Lung microvascular endothelial cell (primary cell): ENCODE measurements at places on chromosomes 5 and 9.

DNA sequence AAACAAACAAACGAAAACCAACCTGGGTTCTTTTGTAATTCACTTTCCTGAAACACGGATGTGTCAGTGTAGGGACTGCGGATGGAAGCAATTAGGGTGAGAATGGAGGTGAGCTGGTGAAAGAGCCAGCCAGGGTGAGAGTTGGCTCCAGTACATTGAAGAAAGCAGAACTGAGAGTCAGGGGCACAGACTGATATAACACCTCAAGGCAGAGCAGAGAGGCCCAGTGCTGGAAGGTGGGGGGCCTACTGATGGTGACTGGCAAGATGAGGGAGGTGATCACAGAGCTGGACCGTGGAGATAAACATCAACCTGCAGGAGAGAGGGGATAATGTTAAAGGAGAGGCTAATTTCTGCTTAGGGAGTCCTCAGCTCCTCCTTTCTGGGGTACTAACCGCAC lies 221.1 kb downstream of the MAN2A1 start:
- no peak for DNase-seq

- no peak for DNase-seq
Measured at GRCh38 chr5:20500546-20500945, 512.5 kb upstream of the CDH18 start.

- DNase-seq = no peak
Measured at GRCh38 chr5:146962801-146963355, 84.3 kb upstream of the PPP2R2B start.

- no peak for DNase-seq
Measured at GRCh38 chr5:32791536-32792243, 80.6 kb downstream of the NPR3 start.

GRCh38 chr5:109410389-109411148 lies 795 bp upstream of the PJA2 start:
- DNase-seq = peak; percentile 86

DNA sequence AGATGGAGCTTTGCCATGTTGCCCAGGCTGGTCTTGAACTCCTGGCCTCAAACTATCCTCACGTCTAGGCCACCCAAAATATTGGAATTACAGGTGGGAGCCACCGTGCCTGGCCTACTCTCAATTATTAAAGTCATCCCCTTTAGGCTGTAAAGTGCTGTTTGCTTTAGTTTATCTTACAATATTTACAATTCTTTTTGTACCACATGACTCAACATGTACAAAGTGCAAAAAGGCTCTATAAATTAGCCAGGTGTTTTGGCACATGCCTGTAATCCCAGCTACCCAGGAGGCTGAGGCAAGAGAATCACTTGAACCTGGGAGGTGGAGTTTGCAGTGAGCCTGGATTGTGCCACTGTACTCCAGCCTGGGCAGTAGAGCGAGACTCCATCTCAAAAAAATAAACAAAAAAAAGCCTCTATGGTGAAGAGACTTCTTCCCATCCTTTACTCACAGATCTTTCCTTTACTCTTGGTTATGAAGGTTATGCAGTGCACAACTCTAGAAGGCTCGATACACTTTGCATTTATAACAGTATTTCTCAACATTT lies 28.5 kb upstream of the MLLT3 start:
- DNase-seq = no peak

- peak; percentile 48 for DNase-seq
Measured at GRCh38 chr9:113564498-113565237, 101.1 kb downstream of the RGS3 start.

- peak; percentile 78 for DNase-seq
Measured at GRCh38 chr5:66307647-66308241, 163.6 kb downstream of the SREK1 start.

GRCh38 chr5:167167191-167167795 lies 1124.2 kb upstream of the WWC1 start:
- no peak for DNase-seq

- DNase-seq = no peak
Measured at GRCh38 chr9:136088481-136088938, 6.6 kb downstream of the NACC2 start.
